ENCODE measurements at places on chromosomes 3 and 15.
A peak's percentile ranks its signal among the peaks of the same experiment; 100 is the strongest.

DNA sequence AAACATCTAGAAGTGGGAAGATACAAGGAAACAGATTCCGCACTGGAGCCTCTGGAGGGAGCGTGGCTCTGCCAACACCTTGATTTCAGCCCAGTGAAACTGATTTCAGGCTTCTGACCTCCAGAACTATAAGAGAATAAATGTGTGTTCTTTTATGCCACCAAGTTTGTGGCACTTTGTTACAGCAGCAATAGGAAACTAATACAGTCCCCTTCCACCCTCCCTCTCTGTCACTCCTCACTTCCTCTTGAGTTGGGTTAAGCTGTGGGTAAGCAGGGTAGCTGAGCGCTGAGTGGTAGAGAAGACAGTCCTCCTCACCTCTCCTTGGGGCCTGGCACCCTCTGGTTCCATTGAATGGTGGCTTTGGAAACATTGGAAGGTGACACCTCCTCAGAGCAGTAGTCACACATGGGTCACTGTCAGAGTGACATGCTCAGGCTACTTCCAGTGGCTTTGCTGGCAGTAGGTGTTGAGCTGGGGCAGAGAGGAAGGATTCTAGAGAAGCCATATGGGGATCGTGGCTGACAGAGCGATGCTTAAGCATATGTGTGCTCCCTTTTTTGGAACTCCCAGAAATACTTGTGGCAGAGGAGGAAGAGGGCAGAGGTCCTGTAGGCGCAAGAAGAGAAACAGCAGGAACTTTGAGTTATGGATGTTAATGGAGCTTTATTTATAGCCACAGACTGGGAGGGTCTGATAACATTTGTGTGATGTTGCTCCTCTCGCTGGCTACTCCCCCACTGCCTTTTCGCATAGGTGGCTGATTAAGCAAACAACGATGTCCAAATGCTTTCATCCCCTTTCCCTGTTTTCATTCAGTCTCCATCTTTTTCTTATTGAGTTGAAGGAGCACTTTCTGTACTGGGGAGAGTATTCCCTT is 14.8 kb upstream of the HCN4 start:
- no peak for DNase-seq

DNA sequence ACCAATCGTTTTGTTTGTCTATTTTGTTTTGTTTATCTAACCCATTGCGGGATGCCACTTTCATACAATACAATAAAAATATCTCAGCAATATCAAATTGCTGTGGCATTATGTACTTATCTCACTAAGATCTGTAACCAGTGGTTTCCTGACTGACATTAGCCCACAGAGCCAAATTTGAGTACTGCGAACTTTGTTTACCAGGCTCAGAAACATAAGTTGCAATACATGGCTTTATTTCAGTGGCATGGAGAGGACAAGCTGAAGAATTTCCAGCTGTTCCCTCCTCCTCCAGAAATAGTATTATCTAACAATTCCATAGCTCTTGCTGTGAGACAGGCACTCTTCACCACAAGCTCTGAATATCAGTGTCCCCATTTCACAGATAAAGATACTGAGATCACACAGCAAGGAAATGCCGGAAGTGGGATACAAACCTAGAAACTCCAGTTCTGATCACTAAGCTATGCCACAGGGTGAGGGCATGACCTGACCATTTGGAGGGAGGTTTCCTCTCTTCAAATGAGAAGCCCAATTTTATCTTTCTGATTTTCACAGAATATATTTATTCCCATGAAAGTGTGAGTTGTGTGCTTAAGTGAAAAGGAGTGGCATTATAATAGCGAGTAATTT is 469.9 kb upstream of the CBLB start:
- DNase-seq: no peak

DNA sequence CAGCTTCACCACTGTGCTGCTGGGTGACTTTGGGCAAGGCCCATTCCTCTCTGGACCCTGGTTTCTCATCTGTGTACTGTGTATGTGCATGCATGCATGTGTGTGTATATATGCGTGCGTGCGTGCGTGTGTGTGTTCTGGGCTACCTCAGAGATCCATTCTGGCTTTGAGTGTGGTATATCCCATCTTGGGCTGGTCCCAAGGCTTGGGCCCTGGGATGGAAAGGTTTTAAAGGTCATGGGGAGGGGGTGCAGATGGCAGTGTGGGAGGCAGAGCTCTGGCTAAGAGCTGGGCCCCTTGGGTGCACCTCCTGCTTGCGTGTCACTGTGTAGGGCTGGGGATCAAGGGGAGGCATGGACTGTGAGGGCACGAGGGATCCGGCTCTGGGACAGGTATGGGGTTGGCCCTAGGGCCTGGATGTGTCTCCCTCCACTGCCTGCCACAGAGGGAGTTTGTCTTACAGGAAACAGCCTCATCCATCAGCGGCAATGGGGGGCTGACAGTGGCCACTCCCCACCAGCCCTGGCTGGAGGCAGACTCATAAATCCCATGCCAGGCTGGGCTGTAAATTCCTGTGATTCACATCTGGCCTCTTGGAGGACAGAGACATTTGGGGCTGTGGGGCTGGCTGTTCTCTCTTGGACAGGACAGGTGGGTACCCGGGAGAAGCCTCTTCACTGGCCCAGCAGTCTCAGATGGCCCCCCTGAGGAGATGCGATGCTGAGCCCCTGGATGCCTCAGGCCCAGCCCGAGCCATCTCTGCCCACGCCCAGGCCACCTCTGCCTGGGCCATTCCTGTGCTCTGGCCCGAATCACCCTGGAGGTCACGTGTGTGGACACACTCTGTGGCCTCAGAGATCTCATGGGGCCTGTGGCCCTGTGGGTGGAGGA is 21.4 kb upstream of the CSPG4 start:
- DNase-seq: no peak

GRCh38 chr3:172213904-172214303 is 174.5 kb downstream of the FNDC3B start:
- no peak for DNase-seq

DNA sequence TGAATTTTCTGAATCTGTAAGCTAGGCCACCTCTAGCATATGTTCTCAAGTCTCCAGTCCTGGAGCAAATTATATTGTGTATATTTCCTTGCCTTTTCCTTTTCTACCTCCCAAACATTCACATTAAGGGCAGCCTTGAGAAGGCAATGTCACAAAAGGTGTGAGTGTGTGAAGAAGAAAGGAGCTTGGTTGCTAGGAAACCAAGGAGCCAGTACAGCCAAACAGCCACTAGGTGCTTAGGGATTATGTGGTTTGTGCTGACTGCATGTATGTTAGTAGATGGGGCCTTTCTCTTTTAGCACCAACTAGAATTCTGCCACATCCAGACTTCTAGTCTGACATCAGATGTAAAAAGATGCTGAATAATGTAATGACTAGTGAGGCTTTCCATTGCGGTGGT is 118.8 kb upstream of the DAZL start:
- DNase-seq: no peak

- DNase-seq: no peak
Measured at GRCh38 chr3:188416041-188416440, 262.1 kb downstream of the LPP start.

DNA sequence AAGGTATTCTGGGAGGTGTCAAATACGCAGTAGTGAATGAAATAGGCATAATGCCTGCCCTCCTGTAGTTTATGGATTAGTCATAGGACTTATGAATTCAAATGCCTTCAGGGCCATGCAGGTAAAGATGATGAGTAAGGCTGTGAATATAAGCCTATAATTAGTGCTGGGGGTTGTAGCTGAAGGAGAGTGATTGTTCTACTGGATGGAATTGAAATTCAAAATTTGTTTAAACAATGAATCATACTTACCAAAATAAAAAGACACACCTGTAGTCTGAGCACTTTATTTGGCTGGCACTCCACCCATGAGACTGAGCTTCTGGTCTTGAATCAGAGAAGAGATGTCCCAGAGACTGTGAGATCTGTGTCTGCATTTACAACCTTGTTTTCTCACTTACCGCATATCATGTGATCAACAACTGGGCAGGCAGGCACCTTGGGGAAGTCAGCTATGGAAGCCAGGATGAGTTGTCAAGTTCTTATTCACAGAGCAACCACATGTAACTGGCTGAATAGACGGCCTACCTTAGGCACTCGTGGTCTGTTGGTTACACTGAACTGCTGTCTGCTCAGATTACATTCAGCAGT is 291.8 kb downstream of the NAALADL2 start:
- no peak for DNase-seq

GRCh38 chr15:40992241-40992741 is 39.0 kb downstream of the CHAC1 start:
- no peak for DNase-seq

- no peak for DNase-seq
Measured at GRCh38 chr3:38382506-38383080, 36.0 kb downstream of the XYLB start.

DNA sequence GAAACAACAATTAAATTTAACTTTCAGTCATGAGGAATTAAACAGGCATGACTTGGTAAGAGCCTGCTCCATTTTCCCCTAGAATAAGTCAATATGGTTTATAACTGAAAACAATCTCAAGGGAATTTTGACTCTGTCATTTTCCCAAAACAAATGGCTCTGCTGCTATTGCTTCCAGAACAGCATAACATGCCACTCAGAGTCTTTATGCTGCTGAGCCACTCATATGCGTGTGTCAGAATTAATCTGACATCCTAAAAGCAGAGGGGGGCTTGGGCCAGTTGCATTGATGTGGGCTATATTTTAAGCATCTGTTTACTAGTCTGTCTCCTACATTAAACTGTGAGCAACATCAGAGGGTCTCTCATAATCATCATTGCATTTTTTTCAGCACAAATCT is 111.1 kb upstream of the ABI3BP start:
- DNase-seq: no peak

DNA sequence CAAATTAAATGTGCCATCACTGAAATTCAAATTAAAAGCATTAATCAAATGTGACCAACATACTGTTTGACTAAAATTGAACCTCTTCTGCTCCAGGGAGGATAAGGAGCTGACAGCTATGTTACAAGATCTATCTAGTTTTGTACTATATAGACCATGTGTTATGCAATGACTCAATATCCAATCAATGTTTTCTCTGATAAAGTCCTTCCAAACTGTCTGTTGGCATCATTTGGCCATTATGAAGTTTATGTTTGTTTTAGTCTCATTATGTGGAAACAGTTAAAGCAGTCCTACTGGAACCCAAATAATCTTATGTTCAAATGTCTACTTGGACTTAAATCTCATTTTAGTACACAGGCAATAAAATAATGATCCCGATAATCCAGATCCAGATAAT is 267.0 kb upstream of the THBS1 start:
- DNase-seq: no peak

DNA sequence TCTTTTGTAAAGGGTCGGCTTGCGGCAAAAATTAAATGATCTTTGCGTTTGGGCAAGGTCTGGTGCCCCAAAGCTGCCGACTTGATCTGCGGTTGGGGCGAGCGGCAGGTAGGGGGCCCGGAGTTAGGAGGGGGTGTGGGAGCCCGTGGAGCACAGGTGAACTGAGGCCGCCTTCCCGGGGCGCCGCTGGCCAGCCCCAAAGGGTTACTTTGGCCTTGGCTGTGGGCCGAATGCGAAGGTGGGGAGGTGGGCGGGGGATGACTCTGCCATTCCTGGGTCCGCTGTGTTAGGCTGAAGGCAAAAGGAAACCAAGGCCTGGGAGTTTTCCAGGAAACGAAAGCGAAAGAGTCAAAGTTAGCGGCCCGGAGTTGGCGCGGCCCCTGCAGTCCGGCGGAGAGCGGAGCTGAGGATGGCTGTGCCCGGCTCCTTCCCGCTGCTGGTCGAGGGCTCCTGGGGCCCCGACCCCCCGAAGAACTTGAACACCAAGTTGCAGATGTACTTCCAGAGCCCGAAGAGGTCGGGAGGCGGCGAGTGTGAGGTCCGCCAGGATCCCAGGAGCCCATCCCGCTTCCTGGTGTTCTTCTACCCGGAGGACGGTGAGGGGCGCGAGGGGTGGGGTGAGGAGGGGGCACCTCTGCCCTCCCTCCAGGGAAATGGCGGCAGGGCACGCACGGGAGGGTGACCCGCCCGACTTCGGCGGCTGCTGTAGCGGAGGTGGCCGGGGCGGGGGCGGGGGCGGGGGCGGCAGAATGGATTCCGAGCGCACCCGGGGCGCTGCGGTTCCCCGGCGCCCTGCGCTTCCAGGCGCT is at the start of gene PARP14:
TSS of gene PARP14 (plus strand) at position 365 of the 809 bp plus-strand sequence. CDS start at position 410, 45 bp downstream.
- peak; percentile 68 for DNase-seq

DNA sequence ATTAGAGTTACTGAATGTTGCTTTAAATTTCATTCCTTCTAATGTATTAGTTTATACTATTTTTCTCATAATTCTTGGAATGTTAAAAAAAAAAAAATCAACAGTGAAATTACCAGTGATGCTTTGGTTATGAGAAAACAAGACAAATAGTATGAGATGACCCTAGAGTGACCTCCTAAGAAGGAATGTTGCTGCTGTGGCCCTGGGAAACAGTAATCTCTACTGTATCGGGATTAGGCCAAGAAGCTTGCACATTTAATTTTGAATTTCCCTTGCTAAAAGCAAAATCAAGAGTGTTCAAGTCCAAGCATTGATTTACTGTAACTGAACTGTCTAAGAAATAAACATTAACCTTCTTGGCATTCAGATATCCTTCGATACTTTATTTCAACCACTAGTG is 18.1 kb downstream of the TOPBP1 start:
- DNase-seq: no peak

GRCh38 chr3:150917951-150918350 is 12.7 kb upstream of the MINDY4B start:
- DNase-seq: no peak

GRCh38 chr3:51380601-51381332 is 4.3 kb upstream of the MANF start:
- no peak for DNase-seq

- DNase-seq: no peak
Measured at GRCh38 chr15:67945951-67946700, 106.3 kb upstream of the RNU6-1 start.

GRCh38 chr15:71511796-71512681 is 298.3 kb upstream of the NR2E3 start:
- no peak for DNase-seq

DNA sequence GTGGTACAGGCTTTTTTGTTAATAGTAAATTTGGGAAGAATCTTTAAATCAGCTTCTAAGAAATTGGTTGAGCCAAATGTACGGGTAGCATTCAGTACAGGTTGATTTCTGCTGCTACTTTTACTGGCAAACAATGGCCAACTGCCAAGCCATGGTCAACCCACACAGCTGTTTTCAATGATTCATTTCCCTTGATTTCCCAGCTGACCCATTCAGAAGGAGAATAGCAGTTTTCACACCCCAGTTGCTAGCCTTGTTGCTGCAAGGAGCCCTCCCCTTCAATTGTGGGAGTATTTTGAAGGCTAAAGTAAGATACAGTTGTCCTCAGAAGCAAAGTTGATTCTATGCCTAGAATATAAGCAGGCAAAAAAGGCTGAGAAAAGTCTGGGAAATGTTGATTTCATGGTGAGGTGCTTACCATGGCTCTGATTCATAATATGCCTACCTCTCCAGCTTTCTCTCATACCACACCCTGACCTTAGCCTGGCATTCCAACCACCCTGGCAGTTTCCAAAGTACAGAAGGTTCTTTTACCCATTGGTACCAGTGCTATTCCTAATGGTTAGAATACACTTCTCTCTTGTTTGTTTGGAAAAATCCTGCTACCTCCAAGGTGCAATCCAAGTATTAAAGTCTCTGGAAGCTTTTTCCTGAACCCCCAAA is 320.3 kb upstream of the TGFBR2 start:
- no peak for DNase-seq

GRCh38 chr15:52699457-52699856 is 20.3 kb upstream of the ATOSA start:
- no peak for DNase-seq

Measured in thymus (tissue), 14 donors.